ENCODE measurements at places on chromosomes 1 and 21. TPM values are rescaled to one million over a fixed set of nuclear protein-coding genes. Genes with fewer than 3 reads are reported as not detected.

PLEKHN1 gene
- total RNA-seq: 3.9 TPM

PTGER3 gene
- 0.80 TPM for total RNA-seq

LCE1F gene
- not detected for total RNA-seq

FABP3 gene
- total RNA-seq: not detected

CBR3 gene
- total RNA-seq: 16.1 TPM

DNA sequence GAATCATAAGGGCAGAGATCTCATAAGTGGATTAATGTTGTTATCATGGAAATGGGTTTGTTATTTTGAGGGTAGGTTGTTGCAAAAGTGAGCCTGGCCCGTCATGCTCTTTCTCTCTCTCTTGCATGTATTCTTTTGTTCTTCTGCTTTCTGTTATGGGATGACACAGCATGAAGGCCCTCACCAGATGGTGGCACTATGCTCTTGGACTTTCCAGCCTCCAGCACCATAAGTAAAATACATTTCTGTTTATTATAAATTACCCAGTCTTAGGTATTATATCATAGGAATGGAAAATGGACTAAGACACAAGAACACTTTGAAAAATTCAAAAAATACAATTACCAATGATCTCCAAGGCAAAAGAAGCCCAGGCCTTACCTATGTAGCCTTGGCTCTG lies 676.1 kb downstream of the PTPRU start:
- peaks cover 10% of the 10 kb centered on the region for H3K27me3 ChIP-seq
- DNase-seq: no peak
- no peaks in the 10 kb centered on the region for H3K4me1 ChIP-seq
- H3K4me3 ChIP-seq: no peak overlapping the region

DNA sequence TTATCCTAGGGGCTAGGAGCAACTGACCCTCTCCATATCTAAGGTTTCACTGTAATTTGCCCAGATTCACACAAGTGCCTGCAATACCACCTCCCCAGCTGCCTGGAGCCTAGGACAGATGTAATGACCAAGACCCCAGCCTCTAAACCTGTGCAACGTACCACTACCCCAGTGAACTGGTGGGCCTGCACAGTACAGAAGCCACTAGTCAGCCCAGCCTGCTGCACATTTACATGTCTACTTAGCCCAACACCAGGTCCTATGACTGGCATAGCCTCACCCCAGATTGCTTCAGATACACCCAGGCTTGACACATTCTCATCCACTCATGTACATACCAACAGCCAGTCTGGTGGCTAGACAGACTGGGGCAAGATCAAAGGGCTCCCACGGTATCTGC lies 1336.6 kb downstream of the BRINP3 start:
- H3K4me1 ChIP-seq: no peaks in the 10 kb centered on the region
- H3K27ac ChIP-seq: no peak overlapping the region
- no peak overlapping the region for H3K4me3 ChIP-seq
- DNase-seq: no peak
- H3K36me3 ChIP-seq: no peaks in the 10 kb centered on the region

GRCh38 chr1:55310505-55310971 lies 95.4 kb upstream of the USP24 start:
- no peaks in the 10 kb centered on the region for H3K36me3 ChIP-seq
- H3K27me3 ChIP-seq: peaks cover 17% of the 10 kb centered on the region
- no peak for DNase-seq

GRCh38 chr1:23444104-23444533 lies 19.6 kb upstream of the TCEA3 start:
- no peak for DNase-seq
- H3K4me3 ChIP-seq: no peak overlapping the region
- no peak overlapping the region for H3K27ac ChIP-seq
- H3K27me3 ChIP-seq: peaks cover 3% of the 10 kb centered on the region

DNA sequence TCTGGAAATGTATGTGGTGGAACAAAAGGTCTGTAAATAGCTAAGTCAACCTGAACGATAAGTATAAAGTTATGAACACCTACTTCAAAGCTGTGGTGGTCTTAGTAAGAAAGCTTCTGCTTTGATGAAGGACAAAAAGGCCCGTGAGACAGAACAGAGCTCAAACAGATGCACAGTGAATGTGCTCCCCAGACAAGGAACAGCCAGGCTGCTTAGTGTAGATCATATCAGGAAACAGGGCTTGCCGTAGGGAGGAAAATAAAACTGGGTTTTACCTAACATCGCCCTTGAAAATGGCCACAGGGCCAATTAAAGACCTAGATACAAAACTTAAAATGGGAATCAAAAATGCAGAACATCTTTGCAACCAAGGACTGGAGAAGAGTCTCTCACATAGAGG lies 40.2 kb downstream of the PRSS38 start:
- no peaks in the 10 kb centered on the region for H3K4me1 ChIP-seq
- no peaks in the 10 kb centered on the region for H3K36me3 ChIP-seq
- H3K27me3 ChIP-seq: no peaks in the 10 kb centered on the region
- no peak overlapping the region for H3K4me3 ChIP-seq
- H3K27ac ChIP-seq: no peak overlapping the region

DNA sequence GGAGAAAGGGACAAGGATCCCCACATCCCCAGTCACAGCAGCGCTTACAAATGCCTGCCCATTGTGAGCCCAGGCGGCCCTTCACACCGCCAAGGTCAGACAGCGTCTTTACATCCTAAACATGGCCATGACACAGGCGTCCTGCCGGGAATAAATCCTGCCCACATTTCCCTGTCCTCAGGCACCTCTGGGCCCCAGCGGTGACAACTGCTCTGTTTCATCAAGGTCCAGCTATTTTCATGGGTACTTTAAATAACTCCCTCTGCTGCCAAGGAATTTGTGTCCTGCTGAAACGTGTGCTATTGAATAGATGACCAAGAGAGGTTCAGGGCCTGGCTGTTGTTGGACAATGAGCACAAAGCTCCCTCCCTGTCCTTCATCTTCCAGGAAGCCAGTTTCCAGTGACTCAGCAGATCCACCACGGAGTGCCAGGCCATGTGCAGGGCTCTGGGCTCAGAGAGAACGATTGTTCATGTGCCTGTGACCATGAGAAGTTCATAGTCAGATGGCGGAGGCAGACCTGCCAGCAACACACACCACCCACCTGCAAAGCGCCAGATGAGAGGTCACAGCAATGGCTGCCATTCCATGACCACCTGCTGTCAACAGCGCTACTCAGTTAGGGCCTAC lies 195.8 kb downstream of the MATN1 start:
- no peaks in the 10 kb centered on the region for H3K4me1 ChIP-seq
- no peak overlapping the region for H3K27ac ChIP-seq
- H3K4me3 ChIP-seq: no peak overlapping the region

DNA sequence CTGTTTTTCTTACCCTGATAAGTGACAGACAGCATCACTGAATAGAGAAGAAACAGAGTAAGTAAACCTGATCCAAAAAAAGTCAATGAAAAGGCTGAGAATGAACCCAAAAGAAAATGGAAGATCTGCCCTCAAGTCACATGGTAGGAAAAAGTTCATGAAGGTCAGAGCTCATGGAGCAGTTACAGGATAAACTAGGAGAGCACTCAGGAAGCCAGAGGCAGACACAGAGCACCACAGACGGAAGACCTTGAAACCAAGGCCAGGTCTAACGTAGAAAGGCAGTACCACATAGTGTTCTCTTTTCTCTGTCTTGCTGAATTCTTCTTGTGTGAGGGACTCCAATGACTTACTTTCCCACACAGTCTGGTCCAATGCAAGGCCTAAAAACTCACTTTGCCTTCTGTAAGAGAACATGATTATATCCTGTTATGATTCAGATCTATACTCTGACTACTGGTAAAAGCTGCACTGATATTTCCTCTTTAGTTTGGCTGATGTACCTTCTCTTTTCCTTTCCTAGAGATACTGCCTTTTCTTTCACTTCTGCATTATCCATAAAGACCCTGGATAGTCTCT lies 40.8 kb downstream of the RTCA start:
- H3K36me3 ChIP-seq: peaks cover 10% of the 10 kb centered on the region
- H3K27me3 ChIP-seq: no peaks in the 10 kb centered on the region
- peaks cover 20% of the 10 kb centered on the region for H3K4me1 ChIP-seq
- no peak overlapping the region for H3K4me3 ChIP-seq

DNA sequence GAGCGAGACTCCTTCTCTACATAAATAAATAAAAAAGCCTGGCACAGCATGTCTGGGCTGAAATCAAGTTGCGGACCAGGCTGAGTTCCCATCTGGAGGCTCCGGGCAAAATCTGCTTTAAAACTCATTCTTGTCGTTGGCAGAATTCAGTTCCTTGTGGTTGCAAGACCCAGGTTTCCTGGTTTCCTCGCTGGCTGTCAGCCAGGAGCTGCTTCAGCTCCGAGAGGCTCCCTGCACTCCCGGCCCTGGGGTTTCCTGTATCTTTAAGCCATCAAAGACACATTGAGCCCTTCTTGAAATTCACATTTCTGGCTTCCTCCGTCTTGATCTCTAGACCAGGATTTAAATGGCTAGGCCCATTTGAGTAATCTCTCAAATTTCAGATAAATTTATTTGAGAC lies 20.6 kb upstream of the SCCPDH start:
- no peak for DNase-seq
- H3K4me1 ChIP-seq: peaks cover 20% of the 10 kb centered on the region
- no peak overlapping the region for H3K27ac ChIP-seq
- H3K4me3 ChIP-seq: no peak overlapping the region
- peaks cover 8% of the 10 kb centered on the region for H3K27me3 ChIP-seq
- H3K36me3 ChIP-seq: no peaks in the 10 kb centered on the region

GRCh38 chr1:232943679-232944252 lies 6.6 kb upstream of the NTPCR start:
- no peak for DNase-seq
- peaks cover under 1% of the 10 kb centered on the region for H3K27me3 ChIP-seq
- H3K4me1 ChIP-seq: peaks cover 17% of the 10 kb centered on the region
- H3K27ac ChIP-seq: peak overlapping the region; percentile 50
- no peak overlapping the region for H3K4me3 ChIP-seq

DNA sequence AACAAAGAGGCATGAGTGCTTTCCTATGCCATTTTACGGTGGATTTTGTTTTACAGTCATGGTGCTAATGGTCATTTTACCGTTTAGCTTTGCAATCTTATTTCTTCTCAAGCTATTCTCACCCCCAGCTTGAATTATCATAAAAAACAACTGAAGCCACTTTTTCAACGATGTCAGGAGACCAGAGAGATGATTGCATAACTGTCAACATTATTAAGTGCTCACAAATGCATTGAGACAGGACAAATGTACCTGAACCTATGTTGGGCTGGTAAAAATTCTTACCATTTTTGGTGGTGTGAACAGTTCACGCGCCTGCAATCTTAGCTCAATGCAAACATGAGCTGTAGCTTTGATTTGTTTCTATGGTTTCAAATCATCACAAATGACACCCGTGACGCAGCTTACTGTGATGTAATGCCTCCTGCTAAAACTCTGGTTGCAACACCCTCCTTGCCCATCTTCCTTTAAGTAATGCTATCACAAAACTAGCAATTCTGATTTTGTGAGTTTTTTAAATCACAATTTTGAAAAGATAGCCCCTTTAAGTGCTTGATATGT lies 104.4 kb downstream of the UCHL5 start:
- no peaks in the 10 kb centered on the region for H3K27me3 ChIP-seq
- H3K27ac ChIP-seq: no peak overlapping the region
- no peak for DNase-seq
- H3K4me3 ChIP-seq: no peak overlapping the region
- peaks cover 1% of the 10 kb centered on the region for H3K4me1 ChIP-seq

- DNase-seq: no peak
- no peaks in the 10 kb centered on the region for H3K27me3 ChIP-seq
- peaks cover 5% of the 10 kb centered on the region for H3K4me1 ChIP-seq
- no peak overlapping the region for H3K27ac ChIP-seq
- H3K4me3 ChIP-seq: no peak overlapping the region
Observed at GRCh38 chr1:153933955-153934354, 11.2 kb upstream of the GATAD2B start.

DNA sequence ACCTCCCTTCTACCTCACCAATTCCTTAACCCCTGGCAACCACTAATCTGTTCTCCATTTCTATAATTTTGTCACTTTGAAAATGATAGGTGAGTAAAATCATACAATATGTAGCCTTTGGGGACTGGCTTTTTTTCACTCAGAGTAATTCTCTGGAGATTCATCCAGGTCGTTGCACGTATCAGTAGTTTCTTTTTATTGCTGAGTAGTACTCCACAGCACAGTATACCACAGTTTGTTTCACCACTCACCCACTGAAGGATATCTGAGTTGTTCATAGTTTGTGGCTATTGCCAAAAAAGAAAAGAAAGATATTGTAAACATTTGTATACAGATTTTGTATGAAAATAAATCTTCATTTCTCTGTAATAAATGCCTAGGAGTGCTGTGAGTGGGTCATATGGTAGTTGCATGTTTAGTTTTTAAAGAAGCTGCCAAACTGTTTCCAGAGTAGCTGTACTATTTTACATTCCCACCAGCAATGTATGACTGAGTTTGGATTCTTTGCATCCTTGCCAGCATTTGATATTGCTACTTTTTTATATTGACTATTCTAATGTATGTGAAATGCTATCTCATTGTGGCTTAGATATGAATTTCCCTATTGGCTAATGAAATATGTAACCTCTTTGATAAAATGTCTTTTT lies 3.7 kb downstream of the CHD1L start:
- no peaks in the 10 kb centered on the region for H3K27me3 ChIP-seq
- no peak for DNase-seq
- peak overlapping the region; percentile 2 for H3K4me3 ChIP-seq
- H3K36me3 ChIP-seq: peaks cover 19% of the 10 kb centered on the region
- peaks cover 60% of the 10 kb centered on the region for H3K4me1 ChIP-seq
- H3K27ac ChIP-seq: peak overlapping the region; percentile 48

- no peak overlapping the region for H3K27ac ChIP-seq
- peaks cover 32% of the 10 kb centered on the region for H3K27me3 ChIP-seq
- H3K4me3 ChIP-seq: no peak overlapping the region
- H3K36me3 ChIP-seq: no peaks in the 10 kb centered on the region
- DNase-seq: no peak
Observed at GRCh38 chr1:109246141-109246551, 3.2 kb upstream of the CELSR2 start.

DNA sequence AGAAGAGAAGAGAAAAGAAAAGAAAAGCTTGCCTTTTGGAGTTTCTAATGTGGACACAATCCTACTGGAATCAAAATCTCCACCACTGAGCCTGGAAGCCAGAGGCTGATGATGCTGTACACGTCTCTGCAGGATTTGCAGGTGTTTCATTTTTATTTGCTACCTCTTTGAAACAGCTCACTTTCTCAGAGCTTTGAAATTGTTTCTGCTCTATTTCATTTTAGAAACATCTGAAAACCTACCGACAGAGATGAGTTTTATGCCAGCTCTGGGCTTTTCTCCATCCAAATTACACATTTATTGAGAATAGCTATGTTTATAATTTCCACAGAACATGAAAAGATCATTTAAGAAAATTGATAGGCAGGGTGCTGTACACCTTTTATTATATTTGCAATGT lies 46.2 kb downstream of the URB2 start:
- H3K27ac ChIP-seq: no peak overlapping the region
- DNase-seq: no peak
- H3K27me3 ChIP-seq: no peaks in the 10 kb centered on the region
- peaks cover 5% of the 10 kb centered on the region for H3K4me1 ChIP-seq
- H3K36me3 ChIP-seq: peaks cover 4% of the 10 kb centered on the region
- no peak overlapping the region for H3K4me3 ChIP-seq

DNA sequence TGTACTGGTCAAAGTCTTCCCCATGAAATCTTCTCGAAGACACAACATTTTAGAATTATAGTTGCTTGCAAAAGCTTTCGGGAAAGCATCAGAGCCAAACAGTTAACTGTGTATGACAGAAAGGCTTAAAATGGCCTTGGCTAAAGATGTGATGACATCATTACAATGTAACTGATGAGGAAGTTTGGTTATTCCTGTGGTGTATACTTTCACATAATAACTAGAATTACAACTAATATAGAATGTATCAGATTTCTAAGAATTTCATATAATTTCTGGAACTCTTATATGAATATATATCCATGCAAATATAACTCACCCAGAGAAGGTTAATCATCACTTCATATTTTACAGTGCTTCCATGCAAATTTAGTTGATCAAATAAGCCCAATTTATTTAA lies 8.4 kb downstream of the TP73 start:
- H3K4me1 ChIP-seq: peaks cover 24% of the 10 kb centered on the region
- DNase-seq: no peak
- no peak overlapping the region for H3K4me3 ChIP-seq

Measured in activated CD8-positive, alpha-beta memory T cell treated with anti-CD3 and anti-CD28 coated beads, Interleukin-2, amount 10 ng/mL, durations not matched to agents 7 days and 5 days (primary cell).